ENCODE measurements at places on chromosomes 16 and 17.

- no peak for DNase-seq
Measured at GRCh38 chr16:84357191-84357651, 11.1 kb upstream of the ATP2C2 start.

GRCh38 chr16:4556112-4556511 lies at the start of gene C16orf96:
Gene C16orf96 (plus strand): TSS chr16:4556340. CDS start chr16:4556490, 150 bp downstream.
- DNase-seq = no peak

DNA sequence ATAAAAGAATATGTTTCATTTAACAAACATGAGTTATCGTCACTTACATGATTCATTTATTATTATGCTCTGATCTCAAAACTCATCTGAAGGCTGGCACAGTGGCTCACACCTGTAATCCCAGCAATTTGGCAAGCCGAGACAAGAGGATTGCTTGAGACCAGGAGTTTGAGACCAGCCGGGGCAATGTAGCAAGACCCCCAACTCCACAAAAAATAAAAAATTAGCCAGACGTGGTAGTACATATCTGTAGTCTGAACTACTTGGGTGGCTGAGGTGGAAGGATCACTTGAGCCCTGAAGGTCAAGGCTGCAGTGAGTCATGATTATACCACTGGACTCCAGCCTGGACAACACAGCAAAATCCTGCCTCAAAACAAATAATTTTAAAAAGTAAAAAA lies 16.0 kb downstream of the APPBP2 start:
- no peak for DNase-seq

- DNase-seq = no peak
Measured at GRCh38 chr16:70674221-70675014, 11.4 kb downstream of the MTSS2 start.

- no peak for DNase-seq
Measured at GRCh38 chr16:4960579-4960978, 2.4 kb downstream of the SEC14L5 start.

DNA sequence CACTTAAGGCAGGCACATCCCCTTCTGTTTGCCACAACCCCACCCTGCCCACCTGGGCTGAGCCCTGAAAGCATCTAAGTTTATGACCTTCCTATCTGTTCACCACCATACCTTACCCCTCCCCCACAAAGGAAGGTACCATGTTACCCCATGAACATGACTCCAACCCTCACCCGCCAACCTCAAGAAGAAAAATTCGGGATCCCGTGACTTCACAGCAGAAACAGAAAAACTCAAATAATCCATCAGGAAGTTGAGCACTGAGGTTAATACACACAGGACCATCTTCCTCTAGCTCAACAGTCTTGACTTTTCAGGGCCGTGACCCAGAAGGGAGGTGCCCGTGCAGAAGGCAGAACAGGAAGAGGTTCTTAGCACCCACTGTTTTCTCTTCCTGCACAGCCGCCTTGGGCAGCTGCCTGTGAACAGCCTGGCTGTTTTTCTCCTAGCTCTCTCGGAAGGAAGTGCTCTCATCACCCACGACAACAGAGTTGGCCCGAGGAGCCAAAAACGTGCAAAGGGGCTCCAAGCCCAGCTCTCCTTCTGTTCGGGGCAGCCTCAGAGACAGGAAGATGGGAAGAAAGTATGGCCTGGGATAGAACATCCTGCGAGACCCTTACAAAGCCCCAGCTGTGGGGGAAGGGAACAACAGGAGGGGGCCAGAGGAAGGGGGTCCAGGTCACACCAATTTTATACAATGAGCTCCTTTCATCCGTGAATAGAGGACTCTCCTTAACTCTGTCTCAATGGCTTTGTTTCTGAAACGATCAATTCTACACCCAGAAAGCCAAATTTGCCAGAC lies 101.1 kb downstream of the XYLT1 start:
- no peak for DNase-seq

Measured in Panc1 (cell line).